ENCODE measurements at places on chromosomes 11 and 22.
A peak's percentile ranks its signal among the peaks of the same experiment; 100 is the strongest.

- no peak for DNase-seq
Measured at GRCh38 chr11:102666331-102666957, 39.1 kb downstream of the MMP27 start.

DNA sequence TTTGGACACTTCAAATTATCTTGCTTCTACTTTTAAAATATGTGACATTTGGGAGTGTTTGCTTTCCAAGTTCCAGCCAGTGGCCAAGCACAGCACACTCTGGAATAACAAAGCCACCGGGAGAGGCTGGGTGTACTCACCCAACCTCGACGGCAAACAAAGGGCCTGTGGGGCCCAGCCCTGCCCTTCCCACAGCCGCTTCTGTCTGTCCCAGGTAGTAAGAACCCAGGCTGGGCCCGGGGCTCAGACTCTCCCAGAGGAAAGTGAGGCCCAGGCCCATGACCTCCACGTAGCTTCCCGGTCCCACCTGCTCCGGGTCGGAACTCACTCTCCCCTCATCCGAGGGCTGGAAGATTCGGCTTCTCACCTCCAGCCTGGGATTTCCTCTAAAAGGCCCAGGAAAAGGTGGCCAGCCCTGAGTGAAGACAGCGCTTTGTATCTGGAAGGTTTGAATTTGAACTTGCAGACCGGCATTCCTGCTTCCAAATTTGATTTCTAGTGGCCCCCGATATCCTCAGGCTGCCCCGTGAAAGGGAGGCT lies 93.5 kb downstream of the CELSR1 start:
- DNase-seq, result no peak

GRCh38 chr11:62613291-62613778 lies 278 bp downstream of the ROM1 start:
- DNase-seq, result no peak

DNA sequence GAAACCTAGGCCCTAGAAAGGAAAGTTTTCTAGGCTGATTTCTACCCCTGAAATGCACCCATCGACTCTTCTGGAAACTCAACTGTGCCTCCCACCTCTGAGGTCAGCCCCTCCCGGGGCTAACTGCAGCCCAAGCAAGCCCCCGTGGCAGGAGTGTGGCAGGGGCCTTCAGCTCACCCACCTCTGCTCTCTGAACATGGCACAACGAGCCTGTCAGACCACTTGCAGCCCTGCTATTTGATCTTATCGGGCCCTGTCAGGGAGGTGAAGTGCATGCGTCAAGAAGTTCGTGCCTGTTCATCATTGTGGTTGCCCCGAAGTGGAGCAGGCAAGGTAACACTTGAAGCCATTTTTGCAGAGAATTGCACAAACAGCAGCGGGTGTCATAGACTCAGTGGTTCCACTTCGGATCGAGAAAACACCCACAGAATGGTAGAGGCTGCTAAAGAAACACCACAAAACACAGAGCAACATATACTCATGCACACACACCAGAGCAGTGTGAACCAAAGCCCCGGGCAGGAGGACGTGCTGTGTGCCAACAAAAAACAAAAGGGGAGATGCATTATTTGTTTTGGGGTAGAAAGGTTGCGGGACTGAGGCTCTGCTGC lies 262.7 kb downstream of the ETS1 start:
- DNase-seq, result no peak

DNA sequence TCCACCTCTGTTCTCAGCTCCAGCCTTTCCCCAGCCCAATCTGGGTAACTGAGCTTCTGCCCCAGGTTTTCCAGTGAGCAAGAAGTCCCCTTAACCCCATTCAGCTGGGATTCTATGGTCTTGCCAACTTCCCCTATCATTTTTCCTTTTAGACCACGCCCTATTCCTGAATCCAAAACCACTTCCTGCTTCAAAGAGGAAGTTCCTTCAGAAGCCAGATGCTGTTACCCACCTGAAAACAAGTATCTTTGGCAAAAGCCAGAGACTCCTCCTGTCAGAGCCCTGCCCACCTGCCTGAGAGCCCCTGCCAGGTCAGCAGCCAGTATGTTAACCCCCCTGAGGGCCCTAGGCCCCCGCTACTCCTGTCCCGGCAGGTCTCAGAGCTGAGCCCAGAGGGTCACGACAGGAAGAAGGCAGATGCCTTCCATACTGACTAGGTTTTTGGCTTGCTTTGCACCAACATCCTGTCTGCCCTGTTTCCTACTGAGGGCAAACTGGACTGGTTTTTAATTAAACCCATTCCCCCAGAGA lies 20.3 kb upstream of the MICAL2 start:
- DNase-seq, result no peak

GRCh38 chr11:36078686-36079055 lies 134.8 kb downstream of the LDLRAD3 start:
- no peak for DNase-seq

- no peak for DNase-seq
Measured at GRCh38 chr11:9678576-9678975, 14.7 kb downstream of the SWAP70 start.

- DNase-seq, result no peak
Measured at GRCh38 chr11:30811226-30811755, 225.1 kb upstream of the MPPED2 start.

DNA sequence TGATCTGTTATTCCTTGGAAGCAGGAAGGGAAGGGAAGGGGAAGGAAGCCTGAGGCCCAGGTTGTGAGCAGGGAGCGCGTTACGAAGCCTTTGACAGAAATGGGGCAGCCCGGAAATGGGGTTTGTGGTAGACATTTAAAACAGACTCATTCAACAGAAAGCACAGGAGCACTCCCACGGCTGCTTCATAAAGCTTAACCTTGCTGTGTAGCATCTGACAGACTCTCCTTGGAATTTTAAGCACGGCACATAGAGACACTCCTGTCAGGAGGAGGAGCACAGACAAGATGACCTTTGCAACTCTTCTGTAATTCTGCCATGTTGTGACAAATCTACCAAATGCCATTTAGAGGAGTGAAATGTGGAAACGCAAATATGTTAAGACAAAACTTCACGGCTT lies 131.6 kb downstream of the FBXO7 start:
- DNase-seq, result no peak

DNA sequence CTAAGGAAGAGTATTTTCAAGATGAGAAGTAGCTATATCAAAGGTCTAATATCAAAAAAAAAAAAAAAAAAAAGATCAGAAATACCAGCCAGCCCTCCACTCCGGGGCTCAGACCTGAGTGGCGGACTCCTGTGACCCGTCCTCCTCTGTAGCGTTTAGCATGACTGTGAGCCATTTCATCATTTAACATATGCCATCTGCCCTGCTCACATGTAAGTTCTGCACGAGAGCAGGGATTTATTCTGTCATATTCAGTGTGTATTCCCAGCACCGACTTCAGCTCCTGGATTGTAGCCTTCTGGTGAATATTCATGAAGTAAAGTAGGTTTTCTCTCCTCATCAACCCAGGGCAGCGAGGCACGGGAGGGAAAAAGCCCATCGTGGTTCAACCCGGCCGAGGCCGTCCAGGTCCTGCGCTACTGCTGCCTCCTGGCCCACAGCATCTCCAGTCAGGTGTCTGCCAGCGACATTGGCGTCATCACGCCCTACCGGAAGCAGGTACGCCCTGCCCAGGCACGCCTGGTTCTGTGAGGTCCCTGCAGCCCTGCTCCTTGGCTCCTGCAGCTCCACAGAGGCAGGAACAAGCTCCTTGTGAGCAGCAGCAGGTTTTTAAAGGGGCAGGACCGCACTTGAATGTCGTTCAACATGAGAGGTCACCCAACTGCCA lies 12.7 kb upstream of the PANX2 start:
- DNase-seq, result no peak

- DNase-seq, result no peak
Measured at GRCh38 chr22:25169278-25170031, 30.2 kb upstream of the CRYBB3 start.

DNA sequence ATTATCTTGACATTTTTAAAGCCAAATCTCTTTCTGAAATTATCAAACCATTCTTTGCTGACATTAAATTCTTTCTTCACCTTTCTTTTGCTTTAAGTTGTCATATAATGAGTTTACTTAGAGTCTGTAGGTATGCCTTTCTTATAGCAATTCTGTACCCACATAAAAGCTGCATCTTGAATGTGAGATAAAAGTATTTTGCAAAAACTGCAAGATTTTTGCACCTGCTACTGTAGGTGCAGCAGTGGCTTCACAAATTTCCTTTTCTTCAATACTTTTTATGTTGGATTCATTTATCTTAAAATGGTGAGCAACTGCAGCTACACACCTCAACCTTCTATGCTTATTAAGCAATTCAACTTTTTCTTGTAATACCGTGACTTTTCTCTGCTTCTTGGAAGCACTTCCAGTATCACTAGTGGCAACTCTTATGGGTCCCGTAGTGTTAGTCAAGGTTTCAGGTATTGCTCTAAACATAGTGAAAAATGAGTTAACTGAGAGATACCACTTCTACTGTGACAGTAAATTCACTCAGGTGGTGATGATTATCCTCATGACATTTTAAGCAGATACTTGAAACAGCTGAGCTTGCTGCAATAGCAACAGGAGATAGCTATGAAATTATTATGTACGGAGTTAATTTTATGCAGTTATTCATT lies 18.8 kb downstream of the ZFP91 start:
- no peak for DNase-seq

DNA sequence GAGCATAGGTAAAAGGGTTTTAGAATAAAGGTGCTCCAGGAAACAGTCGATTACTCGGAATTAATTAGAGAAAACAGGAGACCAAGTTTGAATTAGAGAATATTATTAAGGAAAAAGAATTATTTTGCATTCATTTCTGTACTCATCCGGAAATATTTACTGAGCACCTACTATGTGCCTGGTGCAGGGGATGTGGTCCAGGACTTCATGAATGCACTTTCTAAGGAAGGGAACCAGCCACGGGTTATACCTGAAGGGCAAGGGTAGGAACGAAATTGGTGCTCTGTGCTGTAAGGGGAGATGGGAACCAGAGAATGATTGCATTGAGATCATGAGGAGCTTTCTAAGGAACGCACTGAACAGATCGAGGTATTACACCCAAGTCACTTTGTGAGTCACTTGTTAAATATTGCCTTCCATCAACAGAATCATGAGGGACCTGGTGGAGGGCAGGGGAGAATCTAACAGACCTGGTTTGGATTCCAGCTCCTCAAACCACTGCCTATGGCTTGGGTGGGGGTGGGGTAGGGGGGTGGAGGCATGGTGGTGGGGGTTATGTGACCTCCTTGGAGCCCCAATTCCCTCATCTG lies 40.9 kb downstream of the C11orf96 start:
- DNase-seq, result no peak

DNA sequence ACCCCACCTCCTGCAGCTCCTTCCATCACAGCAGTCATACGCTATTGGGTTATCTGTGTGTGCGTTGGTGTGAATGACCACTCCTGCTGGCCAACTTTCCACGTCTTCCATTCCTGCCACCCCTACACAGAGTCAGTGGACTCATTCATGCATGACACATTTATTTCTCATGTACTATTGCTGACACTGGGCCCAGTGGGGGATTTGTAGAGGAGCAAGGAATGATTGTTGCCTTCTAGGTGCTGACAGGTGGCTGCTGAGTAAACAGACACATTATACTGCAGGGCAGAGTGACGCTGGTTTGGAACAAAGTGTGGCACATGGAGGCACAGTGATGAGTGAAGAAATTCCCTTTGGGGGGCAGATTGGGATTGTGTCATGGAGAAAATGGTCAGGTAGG lies 113.9 kb downstream of the CCDC81 start:
- no peak for DNase-seq

- DNase-seq, result no peak
Measured at GRCh38 chr11:134939031-134939430, 527.0 kb upstream of the B3GAT1 start.

GRCh38 chr11:66720223-66720898 lies 8.7 kb downstream of the SPTBN2 start:
- no peak for DNase-seq

DNA sequence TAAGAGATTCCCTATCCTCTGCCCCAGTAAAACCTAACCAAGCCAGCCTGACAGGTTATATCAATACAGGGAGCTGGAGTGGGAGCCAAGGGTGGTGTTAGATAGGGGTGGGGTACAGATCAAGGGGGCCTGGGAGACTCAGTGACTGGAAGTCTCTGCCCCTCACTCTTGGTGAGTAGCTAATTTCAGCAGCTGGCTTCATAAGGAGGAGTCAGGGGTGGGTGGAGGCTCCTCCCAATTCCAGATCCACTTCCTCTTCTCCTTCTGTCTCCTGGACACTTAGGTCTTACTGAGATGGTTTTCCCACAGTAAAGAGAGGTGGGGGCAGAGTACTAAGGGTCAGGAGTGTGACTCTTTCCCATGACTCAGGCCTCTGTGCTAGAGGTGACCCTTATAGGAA lies 1.1 kb upstream of the VSIG2 start:
- no peak for DNase-seq

GRCh38 chr22:49994361-49995040 lies 18.1 kb downstream of the IL17REL start:
- DNase-seq, result no peak

DNA sequence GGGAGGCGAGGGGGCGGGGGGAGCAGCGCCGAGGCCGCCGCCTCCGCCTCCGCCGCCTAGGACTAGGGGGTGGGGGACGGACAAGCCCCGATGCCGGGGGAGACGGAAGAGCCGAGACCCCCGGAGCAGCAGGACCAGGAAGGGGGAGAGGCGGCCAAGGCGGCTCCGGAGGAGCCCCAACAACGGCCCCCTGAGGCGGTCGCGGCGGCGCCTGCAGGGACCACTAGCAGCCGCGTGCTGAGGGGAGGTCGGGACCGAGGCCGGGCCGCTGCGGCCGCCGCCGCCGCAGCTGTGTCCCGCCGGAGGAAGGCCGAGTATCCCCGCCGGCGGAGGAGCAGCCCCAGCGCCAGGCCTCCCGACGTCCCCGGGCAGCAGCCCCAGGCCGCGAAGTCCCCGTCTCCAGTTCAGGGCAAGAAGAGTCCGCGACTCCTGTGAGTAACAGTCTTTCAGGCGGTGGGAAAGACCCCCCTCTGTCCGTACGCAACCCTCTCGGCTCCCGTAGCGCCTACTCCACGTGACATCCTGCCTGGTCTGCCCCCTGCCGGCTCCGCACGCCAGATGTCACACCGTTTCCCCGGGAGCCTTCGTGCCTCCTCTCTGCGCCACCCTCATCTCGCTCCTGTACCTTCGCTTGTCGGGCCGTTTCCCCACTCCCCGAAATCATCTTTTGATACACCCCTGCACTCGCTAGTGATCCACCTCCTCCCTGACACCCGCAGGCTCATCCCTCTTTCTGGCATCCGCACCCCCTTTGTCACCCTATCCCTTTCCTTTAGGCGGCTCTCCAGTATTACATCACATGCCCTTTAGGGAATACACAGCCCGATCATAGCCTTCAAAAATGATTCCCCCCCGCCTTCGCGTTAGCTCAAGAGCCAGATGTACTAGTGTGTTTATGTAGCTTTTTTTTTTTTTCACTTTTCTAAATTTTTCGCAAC lies 598 bp downstream of the ZFP91 start:
- peak; percentile 60 for DNase-seq

Measured in esophagus squamous epithelium (tissue), 5 donors.